ENCODE measurements at places on chromosomes 7 and 10.

DNA sequence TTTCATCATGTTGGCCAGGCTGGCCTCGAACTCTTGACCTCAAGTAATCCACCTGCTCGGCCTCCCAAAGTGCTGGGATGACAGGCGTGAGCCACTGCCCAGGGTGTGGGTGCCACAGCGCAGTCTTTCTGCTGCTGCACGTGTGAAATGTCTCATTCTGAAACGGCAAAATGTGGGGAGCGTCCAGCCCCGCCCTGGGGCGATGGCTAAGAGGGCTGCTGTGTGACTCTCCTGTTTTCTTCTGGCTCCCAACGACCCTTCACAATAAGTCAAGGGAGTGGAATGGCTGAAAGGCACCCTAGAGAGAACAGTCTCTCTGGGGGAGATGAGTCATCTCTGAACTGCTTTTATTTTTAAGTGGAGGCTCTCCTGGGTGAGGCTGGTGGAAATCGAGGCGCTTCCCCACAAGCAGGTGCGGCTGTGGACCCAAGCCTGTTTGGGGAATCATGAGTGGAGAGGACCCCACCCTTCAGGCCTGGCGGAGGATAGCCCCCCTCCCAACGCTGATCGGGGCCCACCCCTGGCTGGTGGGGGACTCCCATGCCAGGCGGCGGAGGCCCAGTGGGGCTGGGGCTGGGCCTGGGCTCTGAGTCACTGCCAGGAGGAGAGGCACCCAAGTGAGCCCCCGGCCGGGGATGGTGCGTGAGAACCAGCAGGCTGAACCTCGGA, 18.0 kb downstream of the ADAP1 start:
- DNase-seq = no peak

DNA sequence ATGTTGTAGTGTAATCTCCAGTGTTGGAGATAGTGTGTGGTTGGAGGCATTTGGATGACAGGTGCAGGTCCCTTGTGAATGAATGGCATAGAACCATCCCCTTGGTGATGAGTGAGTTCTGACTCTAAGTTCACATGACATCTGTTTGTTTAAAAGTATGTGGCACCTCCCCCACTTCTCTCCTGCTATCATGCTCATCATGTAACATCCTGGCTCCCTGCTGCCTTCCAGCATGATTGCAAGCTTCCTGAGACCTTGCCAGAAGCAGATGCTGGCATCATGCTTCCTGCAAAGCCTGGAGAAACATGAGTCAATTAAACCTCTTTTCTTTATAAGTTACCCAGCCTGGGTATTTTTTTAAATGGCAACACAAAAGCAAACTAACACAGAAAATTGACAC, 499.0 kb upstream of the SEMA3D start:
- DNase-seq = no peak

GRCh38 chr10:7318836-7319235, 92.0 kb downstream of the SFMBT2 start:
- DNase-seq = no peak

DNA sequence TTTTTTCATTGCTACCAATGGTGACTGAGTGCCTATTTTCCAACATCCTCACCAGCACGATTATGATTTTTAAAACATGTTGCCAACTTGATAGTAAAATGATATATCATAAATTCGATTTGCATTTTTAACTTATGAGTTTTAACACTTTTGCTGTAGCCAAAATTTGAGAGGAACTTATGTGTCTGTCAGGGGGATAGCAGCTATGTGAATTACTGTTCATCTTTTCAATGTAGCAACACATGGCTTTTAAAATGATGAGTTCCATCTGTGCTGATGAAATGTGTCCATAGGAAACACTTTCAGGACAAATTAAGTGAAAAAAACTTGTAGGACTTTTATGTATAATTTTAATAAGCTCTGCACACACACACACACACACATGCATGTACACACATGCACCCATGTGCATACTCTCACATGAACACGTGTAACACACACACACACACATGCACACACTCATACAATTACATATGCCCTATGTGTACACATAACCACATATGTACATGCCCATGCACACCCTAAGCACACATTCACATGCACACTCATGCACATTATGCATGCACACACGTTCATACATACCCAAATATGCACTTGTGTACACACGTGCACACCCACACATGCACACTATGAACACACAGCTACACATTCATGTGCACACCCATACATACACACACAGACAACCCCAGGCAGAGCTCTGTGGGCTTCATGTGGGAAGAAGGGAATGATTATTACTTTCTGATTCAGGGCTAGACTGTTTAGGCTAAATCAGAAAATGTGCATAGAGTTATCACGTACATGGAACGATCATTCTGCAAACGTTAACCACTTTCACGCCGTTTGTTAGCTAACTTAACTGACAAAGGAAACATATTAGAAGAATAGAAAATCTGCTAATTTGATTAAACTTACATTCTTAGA, 68.9 kb downstream of the C10orf143 start:
- no peak for DNase-seq

DNA sequence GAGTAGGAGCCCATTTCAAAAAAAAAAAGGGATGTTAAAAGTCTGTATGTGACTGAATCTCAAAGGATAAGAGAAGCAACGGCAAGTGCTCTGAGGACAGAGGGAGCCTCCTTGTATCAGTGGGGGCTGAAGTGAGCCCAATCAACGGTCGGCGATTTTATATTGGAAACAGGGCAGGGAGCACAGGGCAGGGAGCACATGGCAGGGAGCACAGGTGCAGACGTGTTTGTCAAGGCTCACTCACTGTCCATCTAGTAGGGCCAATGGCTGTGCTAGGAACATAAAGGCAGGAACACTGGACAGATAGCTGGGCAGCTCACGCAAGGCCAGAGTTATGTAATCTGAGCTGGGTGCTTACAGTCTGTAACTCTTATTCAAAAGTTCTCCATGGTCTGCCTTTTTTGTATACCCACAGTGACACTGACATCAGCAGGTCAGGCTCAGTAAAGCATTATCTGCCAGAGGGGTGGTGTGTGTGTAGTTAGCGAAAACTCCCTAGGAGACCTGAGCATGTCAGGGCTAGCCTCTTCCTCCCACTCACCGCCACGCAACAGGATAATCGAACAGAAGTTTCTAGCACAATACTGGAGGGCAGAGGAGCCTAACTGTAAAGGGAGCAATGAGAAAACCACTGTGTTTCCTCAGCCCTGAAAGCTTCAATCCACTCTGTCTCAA, 15.4 kb downstream of the AKR1B1 start:
- no peak for DNase-seq

DNA sequence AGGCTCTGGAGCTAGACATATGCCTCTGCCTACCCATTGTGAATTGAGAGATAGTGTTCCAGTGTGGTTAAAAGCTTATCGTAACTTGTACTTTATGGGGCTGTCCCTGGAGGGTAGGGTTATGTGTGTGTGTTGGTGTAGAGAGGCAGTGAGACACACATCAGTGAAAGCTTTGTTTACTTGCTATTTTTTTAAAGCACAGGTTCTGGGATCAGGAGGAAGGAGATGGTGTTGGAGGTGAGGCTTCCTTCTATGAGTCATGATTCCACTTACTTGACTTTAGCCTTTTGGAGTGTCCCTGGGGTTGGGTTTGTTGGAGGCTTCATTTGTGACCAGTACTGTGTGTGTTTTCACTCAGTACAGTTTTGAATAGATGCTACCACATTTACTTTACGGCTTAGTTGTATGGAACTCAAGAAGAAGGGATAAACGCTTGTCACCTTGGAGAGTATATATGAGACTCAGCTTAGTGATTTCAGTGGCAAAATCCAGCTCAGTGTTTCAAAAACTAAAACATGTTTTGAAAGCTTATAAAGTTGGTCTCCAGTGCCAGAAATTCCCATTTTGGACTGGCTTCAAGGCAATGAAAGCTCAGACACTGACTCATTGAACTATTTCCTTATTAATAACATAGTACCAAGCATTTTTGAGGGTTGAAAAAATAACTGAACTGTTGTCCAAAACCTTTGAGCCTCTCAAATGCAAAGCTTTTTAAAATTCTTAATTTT, 106.2 kb downstream of the PLXDC2 start:
- no peak for DNase-seq

DNA sequence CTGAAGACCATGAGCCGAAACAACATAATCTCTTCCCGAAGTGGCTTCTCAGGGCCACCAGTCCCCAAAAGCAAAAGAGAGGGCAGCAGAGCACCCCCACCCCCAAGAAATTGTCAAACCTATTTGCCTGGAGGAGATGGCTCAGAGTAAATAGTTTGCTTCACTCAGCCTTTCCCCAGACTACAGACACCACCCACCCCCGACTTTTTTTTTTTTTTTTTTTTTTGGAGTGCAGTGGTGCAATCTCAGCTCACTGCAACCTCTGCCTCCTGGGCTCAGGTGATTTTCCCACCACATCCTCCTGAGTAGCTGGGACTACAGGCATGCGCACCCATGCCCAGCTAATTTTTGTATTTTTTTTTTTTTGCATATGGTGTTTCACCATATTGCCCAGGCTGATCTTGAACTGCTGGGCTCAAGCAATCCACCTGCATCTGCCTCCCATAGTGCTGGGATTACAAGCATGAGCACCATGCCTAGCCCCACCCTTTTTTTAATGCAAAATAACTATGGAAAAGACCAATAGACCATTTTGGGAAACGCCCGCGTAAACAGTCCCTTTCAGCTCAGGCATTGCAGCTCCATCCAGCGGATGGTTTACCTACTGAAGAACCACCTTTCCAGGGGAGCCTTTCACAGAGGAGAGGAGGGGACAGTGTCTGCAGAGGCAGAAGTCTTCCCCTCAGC, 9.7 kb downstream of the ZMIZ1 start:
- DNase-seq = no peak

- no peak for DNase-seq
Measured at GRCh38 chr7:135933509-135934188, 43.5 kb downstream of the MTPN start.

- no peak for DNase-seq
Measured at GRCh38 chr10:68132391-68132790, 23.1 kb downstream of the MYPN start.

DNA sequence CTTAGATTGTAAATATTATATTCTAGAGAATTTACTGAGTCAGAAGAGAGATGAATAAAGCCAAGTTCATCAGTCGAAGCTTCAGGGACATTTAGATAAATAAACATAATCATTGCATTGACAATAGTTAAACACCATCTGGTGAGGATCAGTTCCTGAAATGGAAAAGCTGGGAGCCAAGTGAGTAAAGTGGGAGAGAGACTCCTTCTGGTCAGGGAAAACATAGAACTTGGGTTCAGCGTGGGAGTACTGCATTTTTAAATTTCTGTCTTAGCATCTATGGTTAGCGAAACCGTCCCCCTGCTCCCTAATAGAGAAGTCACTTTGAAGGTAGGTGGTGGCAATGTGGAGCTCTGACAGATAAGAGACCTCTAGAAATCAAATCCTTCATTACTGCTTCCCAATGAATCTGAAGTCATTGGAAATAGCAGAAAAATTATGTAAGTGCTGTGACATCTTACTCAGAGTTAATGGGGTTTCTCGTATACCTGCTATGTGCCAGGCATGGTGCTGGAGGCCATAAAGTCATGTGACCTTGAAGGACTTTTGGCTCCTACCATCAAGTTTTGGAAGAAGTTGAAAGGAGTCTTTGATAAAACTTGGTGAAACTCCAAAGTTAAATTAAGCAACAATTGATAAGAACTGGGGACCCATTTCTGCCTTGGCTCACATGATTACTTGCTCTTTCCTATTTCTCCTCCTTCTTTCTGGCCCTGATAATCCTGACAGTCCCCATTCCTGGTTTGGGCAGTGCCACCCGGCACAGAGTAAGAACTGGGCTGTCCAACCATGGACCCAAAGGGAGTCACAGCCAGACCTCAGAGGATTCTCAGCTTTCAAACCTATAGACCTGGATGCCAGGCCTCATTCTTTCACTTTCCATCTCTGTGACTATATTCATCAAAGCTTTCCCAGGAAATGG, 211.2 kb downstream of the C7orf25 start:
- DNase-seq = no peak

- no peak for DNase-seq
Measured at GRCh38 chr7:13991791-13992595, 2.5 kb upstream of the ETV1 start.

- no peak for DNase-seq
Measured at GRCh38 chr7:91019686-91020385, 244.4 kb upstream of the FZD1 start.

GRCh38 chr7:116800594-116800993, 61.8 kb upstream of the CAPZA2 start:
- DNase-seq = no peak

- no peak for DNase-seq
Measured at GRCh38 chr10:115539142-115539762, 446.1 kb downstream of the ATRNL1 start.

- DNase-seq = no peak
Measured at GRCh38 chr7:33459340-33459751, 330.0 kb downstream of the BBS9 start.

- DNase-seq = no peak
Measured at GRCh38 chr10:44311563-44312051, 73.3 kb downstream of the CXCL12 start.

DNA sequence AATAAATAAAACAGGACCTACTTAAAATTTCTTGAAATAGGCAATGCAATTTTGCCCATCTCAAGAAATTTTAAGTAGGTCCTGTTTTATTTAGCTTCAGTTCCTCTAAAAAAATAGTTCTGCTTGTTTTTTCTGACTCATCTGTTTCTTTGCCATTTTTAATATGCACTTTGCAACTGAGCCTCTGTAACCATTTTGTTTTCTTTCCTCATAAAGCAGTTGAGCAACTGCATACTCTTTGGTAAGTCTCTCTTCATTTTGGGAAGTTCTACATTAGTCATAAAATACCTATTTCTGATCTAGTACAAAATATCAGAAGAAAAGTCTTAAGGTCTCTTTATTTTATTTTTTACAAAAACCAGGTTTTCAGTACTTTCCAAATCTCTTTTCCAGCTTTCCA, 18.0 kb downstream of the TAS2R40 start:
- DNase-seq = no peak

- DNase-seq = no peak
Measured at GRCh38 chr10:126270111-126270510, 118.2 kb downstream of the ADAM12 start.

All from activated CD4-positive, alpha-beta T cell treated with anti-CD3 and anti-CD28 coated beads for 4 hours (primary cell).